ENCODE measurements at places on chromosomes 6 and 20. TPM values are rescaled to one million over a fixed set of nuclear protein-coding genes. Genes with fewer than 3 reads are reported as not detected.
A peak's percentile ranks its signal among the peaks of the same experiment; 100 is the strongest.

- no peak for DNase-seq
Observed at GRCh38 chr20:10843146-10843711, 169.4 kb upstream of the JAG1 start.

DNA sequence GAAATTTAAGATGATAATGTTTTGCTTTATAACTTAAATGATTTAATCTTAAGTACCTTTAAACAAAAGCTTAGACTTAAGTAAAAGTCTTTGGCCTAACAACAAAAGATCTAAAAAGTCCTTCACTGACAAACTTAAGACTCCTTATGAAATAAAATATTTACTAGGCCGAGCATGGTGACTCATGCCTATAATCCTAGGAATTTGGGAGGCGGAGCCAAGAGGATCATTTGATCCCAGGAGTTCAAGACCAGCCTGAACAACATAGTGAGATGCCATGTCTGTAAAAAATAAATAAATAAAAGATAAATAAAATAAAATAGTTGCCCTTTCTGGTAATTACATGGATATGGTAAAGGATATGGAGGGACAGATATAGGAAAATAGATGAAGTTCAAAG is 12.4 kb downstream of the KATNA1 start:
- no peak for DNase-seq

GRCh38 chr20:52312132-52312729 is 120.7 kb upstream of the ZFP64 start:
- DNase-seq = peak; percentile 57

GRCh38 chr6:30295837-30296236 is 30.9 kb upstream of the TRIM39 start:
- DNase-seq = no peak

DNA sequence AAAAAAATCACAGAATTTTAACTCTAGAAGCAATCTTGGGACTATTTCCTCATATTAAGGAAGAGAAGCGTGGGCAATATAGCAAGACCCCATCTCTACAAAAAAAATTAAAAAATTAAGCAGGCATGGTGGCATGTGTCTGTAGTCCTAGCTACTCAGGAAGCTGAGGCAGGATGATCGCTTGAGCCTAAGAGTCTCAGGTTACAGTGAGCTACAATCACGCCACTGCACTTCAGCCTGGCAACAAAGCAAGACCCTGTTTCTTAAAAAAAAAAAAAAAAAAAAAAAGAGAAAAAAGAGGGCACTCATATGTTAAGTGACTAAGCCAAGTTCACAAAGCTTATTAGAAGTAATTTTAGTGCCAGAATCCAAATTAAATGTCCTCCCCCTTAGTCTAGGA is 100.8 kb downstream of the SESN1 start:
- DNase-seq = no peak

GRCh38 chr20:54063992-54064676 is 6.3 kb downstream of the BCAS1 start:
- DNase-seq = no peak

DNA sequence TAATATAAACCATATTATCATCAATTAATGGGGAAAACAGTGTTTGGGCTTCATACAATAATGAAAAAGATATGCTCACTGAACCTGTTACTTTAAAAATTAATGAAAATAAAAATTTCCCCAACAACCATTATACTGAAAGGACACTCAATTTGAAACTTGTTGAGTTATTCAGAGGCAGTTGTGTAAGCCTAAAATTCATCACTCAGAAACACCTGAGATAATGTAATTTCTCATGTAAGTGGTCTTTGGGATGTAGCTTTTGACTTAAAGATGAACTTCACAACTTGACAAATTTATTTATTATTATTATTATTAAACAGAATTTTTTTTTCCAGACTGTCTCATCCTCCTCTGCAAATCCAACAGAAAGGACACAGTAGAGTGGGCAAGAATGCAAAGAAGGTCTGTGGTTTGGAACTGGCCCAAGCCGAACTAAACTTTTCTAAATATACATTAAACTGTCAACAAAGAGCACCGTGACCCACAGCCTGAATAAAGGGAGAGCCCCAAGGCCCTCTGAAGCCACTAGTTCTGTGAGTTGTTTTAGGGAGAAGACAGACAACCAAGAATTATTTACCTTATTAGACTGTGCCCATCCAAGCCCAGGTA is 32.2 kb upstream of the HEY2 start:
- DNase-seq = no peak

- no peak for DNase-seq
Observed at GRCh38 chr6:14453712-14454472, 336.3 kb downstream of the CD83 start.

MYCT1 gene
- total RNA-seq = 3.9 TPM

UBE3D gene
- total RNA-seq = 11.5 TPM

SRSF12 gene
- 0.52 TPM for total RNA-seq

SAMD3 gene
- total RNA-seq = 0.52 TPM

FNDC1 gene
- total RNA-seq = 0.52 TPM
